ENCODE measurements at places on chromosomes 7 and 10.

DNA sequence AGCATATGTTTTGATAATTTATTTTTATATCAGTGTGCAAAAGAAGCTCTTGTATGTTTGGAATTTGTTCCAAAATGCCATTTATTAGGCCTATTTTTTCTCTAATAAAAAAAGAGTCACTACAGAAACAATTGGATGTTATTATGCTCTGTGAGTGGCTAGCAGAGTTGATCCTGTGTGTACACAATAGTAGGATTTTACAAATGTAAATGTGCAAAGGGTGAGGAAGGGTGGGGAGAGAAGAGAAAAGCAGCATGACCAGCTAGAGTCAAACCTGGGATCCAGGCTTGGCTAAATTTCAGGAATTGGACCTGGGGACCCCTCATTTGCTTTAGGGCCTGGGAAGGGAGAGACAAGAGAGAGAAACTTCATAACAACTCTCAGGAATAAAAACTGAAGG, 32.5 kb downstream of the SEMA3A start:
- no peak for DNase-seq

- DNase-seq = no peak
These were observed 36.7 kb downstream of the TMEM248 start for GRCh38 chr7:66957595-66958290.

- DNase-seq = no peak
These were observed 771.4 kb downstream of the LRMDA start for GRCh38 chr10:76202777-76203176.

GRCh38 chr7:2913760-2914387, 69.8 kb upstream of the GNA12 start:
- DNase-seq = no peak

GRCh38 chr7:30159163-30159562, 24.4 kb downstream of the MTURN start:
- DNase-seq = no peak

DNA sequence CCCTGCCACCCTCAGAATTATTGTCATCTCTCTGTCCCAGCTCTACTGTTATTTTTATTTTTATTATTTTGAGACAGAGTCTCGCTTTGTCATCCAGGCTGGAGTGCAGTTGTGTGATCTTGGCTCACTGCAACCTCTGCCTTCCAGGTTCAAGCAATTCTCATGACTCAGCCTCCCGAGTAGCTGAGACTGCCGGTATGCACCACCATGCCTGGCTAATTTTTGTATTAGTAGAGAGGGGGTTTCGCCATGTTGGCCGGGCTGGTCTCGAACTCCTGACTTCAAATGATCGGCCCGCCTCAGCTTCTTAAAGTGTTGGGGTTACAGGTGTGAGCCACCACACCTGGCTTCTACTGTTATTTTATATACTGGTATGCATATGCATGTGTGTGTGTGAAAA, 11.0 kb downstream of the CALHM2 start:
- DNase-seq = no peak

- no peak for DNase-seq
These were observed 237.3 kb upstream of the SP8 start for GRCh38 chr7:21023841-21024484.

DNA sequence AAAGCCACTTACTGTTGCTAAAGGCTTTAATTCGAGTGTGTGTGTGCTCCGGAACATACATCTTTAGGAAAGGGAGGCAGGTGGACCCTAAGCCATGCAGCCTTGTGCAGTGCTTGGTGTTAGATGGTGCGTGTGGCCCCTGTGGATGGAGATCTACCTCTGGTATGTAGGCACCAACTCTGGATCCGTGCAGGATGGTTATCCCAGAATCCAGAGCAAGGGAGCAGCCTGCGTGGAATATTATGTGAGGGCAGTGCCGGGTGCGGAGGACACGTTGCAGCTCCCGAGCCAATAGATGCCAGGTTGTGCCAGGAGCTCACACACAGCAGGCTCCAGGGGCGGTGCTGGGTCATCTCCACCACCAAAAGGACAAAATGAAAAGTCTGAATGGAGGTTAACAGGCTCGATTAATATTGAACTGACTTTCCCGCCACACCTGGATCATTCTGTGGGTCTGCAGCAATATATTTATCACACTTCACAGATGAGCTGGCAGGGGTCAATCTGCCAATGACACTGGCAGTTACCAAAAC, 143.0 kb upstream of the NPS start:
- no peak for DNase-seq

DNA sequence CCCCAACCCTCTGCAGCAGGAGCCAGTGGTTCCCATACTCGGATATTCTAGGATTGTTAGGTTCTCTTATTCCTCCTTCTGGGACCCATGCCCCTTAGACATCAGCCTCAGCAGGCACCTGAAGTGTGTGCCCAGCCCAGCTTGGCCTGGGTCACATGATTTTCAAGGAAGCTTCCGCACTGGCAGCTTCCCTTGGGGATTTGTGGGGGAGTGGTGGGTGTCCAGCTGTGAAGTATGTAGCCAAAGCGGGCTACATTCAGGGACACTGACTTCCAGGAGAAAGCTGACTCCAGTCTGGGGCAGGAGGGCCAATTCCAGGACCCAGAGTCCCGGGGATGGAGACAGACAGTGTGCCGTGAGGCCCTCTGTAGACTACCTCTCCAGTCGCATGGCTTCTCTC, 1.3 kb downstream of the LDB1 start:
- DNase-seq = no peak

GRCh38 chr10:110208614-110209453, 1.4 kb downstream of the MXI1 start:
- peak; percentile 55 for DNase-seq

GRCh38 chr10:113982296-113982695, 61.4 kb upstream of the ADRB1 start:
- no peak for DNase-seq

DNA sequence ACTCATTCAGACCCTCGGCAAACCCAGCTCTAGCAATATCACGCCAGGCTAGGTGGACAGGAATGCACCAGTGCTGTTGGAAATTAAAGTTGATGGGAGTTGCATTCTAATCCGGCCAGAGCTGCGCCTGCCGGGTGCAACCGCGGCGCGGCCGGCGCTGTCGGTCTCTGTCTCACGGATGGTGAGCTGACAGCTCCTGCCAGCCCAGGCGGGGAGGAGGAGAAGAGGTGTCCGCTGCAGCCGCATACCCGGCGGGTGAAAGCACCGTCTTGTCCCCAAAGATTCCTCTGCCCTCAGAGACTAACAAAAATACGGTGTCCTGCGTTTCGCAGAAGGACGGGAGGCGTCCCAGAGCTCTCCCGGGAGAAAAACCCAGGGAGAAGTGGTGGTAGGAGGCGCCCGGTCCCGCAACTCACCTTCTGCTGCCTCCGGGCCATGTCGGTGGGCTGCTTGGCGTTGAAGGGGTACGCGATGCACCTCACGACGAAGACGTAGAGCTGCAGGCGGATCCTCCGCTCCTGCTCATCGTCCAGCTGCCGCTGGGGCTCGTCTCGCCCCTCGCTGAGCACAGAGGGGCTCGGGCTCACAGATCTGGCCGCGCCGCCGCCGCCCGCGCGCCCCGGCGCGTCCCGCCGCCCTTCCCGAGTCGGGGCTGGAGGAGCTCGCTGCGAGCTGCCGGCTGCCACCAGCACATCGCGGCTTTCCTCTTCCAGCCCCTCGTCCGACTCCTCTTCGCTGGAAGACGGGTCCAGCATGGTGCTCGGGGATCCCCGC, 490 bp downstream of the CADPS2 start:
- peak; percentile 85 for DNase-seq
